Endothelial cell (in vitro differentiated cells): ENCODE measurements at places on chromosomes 4 and X. TPM values are rescaled to one million over a fixed set of nuclear protein-coding genes. Genes with fewer than 3 reads are reported as not detected.

Gene SPACA5
- not detected for total RNA-seq

- peaks cover 22% of the 10 kb centered on the region for H3K4me1 ChIP-seq
- peak overlapping the region; percentile 83 for H3K4me3 ChIP-seq
- no peak overlapping the region for H3K27ac ChIP-seq
- no peak for DNase-seq
- H3K27me3 ChIP-seq = peaks cover 21% of the 10 kb centered on the region
These were observed 39.4 kb downstream of the ERVMER34-1 start for GRCh38 chr4:52711834-52712250.

DNA sequence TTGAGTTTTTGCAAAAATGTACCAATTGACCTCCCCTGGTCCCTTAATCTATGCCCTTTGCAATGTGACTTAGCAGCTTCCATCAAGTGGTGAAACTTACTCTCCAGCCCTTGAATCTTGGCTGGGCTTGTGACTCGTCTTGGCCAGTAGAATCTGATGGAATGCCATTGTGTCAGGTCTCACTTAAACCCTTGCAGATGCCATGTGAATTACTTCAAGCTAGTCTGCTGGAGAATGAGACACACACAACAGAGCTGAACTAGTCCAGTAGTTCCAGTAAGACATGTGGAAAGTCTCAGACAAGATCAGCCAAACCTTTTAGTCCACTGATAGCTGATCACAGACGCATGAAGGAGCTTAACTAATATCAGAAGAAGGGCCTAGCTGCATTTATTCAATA lies 567.8 kb upstream of the CPEB2 start:
- no peak overlapping the region for H3K4me3 ChIP-seq
- H3K4me1 ChIP-seq = no peaks in the 10 kb centered on the region
- no peak overlapping the region for H3K27ac ChIP-seq
- no peak for DNase-seq
- no peaks in the 10 kb centered on the region for H3K36me3 ChIP-seq

DNA sequence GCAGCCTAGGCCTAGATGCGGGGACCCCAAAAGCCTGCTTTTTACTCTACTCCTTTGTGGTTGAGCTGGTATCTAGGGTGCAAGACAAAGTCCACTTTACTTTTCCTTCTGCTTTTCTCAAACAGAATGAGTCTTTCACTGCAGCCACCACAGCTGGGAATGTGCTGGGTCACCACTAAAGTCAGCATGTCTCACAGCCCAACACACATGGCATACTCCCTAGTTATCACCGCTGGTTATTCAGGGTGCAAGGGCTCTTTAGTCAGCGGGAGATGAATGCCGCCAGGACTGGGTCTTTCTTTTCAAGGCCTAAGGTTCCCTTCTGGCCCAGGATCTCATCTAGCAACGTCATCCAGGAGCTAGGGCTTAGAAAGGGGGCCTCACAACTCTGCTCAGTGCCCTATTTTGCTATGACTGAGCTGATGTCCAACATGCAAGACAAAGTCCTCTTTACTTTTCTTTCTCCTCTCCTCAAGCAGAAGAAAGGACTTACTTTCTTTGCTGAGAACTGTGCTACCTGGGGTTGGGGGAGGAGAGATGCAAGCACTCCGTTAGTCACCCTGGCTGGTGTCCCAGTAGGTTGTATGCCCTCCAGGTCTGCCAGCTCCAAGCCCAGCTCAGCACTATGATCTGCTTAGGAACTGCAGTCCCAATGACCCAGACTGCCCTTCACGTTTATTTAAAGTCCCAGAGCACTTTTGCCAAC lies 22.9 kb upstream of the STPG2 start:
- no peak overlapping the region for H3K4me3 ChIP-seq
- H3K27me3 ChIP-seq = no peaks in the 10 kb centered on the region
- H3K4me1 ChIP-seq = no peaks in the 10 kb centered on the region
- no peak for DNase-seq
- no peaks in the 10 kb centered on the region for H3K36me3 ChIP-seq

DNA sequence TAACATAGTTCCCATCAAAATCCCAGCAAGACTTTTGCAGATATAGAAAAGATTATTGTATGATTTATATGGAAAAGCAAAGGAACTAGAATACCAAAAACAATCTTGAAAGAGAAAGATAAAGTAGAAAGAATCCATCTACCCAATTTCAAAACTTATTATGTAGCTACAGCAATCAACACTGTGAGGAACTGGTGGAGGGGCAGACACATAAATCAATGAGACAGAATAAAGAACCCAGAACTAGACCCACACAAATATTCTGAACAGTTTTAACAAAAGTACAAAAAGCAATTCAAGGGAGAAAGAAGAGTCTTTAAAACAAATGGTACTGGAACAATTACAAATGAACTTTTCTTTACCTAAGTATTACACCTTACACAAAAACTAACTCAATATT lies 67.0 kb downstream of the LRBA start:
- DNase-seq = no peak
- no peaks in the 10 kb centered on the region for H3K27me3 ChIP-seq
- H3K4me1 ChIP-seq = no peaks in the 10 kb centered on the region
- H3K27ac ChIP-seq = no peak overlapping the region

GRCh38 chr4:89847571-89848325 lies 10.8 kb upstream of the SNCA start:
- no peak overlapping the region for H3K27ac ChIP-seq
- H3K4me3 ChIP-seq = no peak overlapping the region
- no peaks in the 10 kb centered on the region for H3K27me3 ChIP-seq
- DNase-seq = no peak
- H3K36me3 ChIP-seq = peaks cover 10% of the 10 kb centered on the region
- H3K4me1 ChIP-seq = no peaks in the 10 kb centered on the region

GRCh38 chr4:137694138-137694537 lies 161.8 kb upstream of the PCDH18 start:
- no peaks in the 10 kb centered on the region for H3K36me3 ChIP-seq
- no peaks in the 10 kb centered on the region for H3K27me3 ChIP-seq
- no peaks in the 10 kb centered on the region for H3K4me1 ChIP-seq
- H3K4me3 ChIP-seq = no peak overlapping the region
- DNase-seq = no peak

Gene EDA2R
- total RNA-seq = 13.0 TPM

Gene SOWAHD
- total RNA-seq = not detected

- H3K36me3 ChIP-seq = no peaks in the 10 kb centered on the region
- no peak for DNase-seq
- no peaks in the 10 kb centered on the region for H3K4me1 ChIP-seq
- H3K4me3 ChIP-seq = no peak overlapping the region
These were observed 34.5 kb downstream of the GALNTL6 start for GRCh38 chr4:171847751-171848150.
